ENCODE measurements at places on chromosomes 6 and 20.

DNA sequence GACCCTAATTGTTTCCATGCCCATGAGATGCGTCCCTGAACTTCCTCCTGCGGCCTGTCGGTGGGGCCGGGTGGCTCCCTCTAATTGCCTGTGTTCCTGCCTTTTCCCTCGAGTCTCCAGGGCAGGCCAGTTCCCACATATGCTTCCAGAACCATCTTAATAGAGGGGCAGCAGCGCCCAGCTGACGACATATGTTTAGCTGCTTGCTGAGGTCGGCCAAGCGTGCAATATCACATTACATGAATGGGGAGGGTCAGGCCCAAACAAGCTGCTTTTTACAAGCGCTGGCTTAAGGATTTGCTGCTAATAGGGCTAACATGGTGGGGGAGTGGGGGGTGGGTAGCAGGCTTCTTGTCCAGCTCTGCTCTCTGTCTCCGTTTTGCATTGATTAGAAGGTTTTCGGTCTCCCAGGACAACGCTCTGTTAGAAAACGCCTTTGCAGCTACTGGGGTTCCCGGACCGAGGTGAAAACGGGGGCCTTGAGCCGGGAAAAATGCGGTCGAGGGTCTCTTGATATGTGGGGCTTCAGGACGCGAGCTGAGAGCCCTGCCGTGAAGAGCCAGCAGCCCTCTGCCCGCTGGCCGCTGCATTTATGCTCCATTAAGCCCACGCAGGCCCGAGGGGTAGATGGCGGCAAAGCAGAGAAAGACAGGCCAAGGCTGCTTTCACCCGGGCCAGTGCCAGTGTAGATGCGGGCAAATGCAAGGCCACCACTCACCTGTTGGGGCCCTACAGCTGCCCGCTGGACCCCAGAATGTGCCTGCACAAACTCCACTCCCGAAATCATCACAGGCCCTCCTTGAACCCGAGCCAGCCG is 308.5 kb downstream of the BMP7 start:
- peak; percentile 25 for DNase-seq

GRCh38 chr20:58963060-58963584 is 17.9 kb upstream of the NELFCD start:
- no peak for DNase-seq

GRCh38 chr6:7646394-7646793 is 56.4 kb downstream of the SNRNP48 start:
- no peak for DNase-seq

GRCh38 chr6:110067837-110068591 is 89.9 kb downstream of the GPR6 start:
- DNase-seq, result no peak

DNA sequence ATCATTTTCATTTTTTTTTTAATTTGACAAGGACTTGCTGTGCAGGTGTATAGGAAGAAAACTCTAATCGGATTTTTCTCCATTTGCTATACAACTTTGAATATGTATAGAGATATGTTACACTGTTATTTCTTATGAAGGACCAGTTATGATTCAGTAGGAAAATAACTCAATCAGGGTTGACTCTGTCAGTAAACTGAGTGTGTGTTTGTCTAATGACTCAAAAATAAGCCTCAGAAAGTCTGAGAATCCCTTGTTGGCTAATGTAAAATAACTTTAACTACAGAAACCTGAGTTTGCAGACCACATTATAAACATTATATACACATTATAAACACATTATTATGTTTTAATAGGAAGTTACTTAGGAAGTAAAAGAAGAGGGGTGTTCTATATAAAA is 352.6 kb downstream of the RIMS1 start:
- DNase-seq, result no peak
